Glutamatergic neuron (in vitro differentiated cells): ENCODE measurements at places on chromosomes 13 and 19.

- no peak overlapping the region for H3K4me3 ChIP-seq
- H3K4me1 ChIP-seq = peaks cover 3% of the 10 kb centered on the region
- no peaks in the 10 kb centered on the region for H3K27me3 ChIP-seq
- no peak overlapping the region for H3K27ac ChIP-seq
- DNase-seq = no peak
- peaks cover 4% of the 10 kb centered on the region for H3K36me3 ChIP-seq
Measured at GRCh38 chr13:61727767-61728166, 312.1 kb upstream of the PCDH20 start.

- H3K4me1 ChIP-seq = no peaks in the 10 kb centered on the region
- peaks cover 5% of the 10 kb centered on the region for H3K36me3 ChIP-seq
- peaks cover 11% of the 10 kb centered on the region for H3K27me3 ChIP-seq
- H3K27ac ChIP-seq = peak overlapping the region; percentile 26
Measured at GRCh38 chr19:50836543-50837195, 3.3 kb upstream of the KLK15 start.

DNA sequence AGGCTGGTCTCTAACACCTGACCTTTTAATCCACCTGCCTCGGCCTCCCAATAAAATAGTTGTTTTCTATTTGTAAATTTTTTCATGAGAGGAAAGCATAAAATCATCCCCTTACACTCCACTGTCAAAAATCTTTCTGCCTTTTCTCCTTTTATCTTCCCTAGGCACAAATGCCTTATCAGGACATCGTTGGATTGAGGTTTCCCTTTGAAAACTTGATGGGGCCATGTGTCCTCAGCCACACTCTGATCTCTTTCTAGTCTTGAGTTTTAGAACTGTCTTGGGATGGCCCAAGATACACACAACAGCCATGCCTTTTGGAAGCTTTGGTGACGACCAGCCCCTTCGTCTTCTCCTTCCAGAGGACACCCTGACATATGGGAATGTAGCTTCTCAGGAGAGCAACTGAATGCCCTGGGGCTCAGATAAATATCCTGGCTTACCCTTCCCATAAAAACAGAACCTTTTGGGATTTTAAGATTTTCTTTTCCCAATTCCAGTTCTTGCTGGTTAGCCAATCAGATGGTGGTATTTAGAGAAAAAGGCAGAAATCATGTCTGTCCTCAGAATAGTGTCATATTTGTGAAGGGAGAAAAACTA is 112.4 kb downstream of the ZNF429 start:
- H3K27ac ChIP-seq = no peak overlapping the region
- peaks cover 2% of the 10 kb centered on the region for H3K27me3 ChIP-seq
- no peaks in the 10 kb centered on the region for H3K4me1 ChIP-seq

- peaks cover 2% of the 10 kb centered on the region for H3K4me1 ChIP-seq
- H3K36me3 ChIP-seq = peaks cover 5% of the 10 kb centered on the region
- DNase-seq = no peak
- no peak overlapping the region for H3K4me3 ChIP-seq
Measured at GRCh38 chr13:99383946-99384345, 76.7 kb upstream of the GPR183 start.

DNA sequence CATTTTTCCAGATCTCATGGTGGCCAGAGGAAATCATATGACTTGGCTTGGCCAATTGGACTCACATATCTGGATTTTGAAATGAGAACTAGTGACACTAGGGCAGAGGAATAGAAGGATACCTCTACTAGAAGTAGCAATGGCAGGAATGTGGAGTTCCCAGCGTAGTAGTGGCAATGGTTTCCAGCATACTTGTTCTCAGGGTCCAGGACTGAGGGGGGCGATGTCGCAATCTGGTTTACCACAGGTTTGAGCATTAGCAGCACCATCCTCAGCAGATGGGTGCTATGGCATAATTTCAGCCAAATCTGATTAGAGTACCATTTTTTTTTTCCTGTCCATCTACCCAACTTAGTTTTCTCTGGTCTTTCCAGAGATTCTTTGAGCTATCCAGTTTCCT is 8.1 kb upstream of the SLITRK1 start:
- H3K27me3 ChIP-seq = no peaks in the 10 kb centered on the region
- no peak overlapping the region for H3K27ac ChIP-seq
- DNase-seq = no peak
- H3K4me3 ChIP-seq = no peak overlapping the region
- no peaks in the 10 kb centered on the region for H3K36me3 ChIP-seq

DNA sequence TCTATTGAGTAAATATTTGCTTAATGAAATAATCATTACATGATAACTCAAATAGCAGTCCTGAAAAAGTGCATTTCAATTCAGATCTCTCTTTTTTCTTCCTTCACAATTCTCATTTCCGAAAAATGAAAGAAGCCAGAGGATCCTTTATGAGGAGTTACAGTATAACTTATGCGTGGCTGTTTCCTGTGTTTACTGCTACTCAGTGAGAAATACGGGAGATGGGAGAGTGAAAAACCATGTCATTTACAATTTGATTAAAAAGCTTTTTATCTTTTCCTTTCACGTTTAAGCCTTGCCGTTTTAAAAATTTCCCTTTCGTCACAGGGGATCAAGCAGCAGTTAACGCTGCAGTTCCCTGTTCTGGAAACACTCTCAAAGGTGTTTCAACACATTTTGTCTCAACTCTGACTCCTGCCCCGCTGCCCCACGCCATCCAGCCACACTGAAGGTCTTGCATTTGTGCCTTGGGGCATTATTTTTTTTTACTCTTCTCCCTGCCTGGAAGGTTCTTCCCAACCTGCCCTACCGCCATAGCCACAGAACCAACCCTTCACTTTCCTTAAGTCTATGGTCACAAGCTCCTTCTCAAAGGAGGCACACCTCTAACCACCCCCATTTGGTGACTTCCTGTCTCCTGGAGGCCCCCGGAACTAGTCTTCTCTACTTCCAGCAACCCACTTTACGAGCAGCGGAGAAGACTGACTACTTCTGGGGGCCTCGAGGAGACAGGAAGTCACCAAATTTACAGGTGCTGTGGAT is 17.0 kb downstream of the KL start:
- H3K27me3 ChIP-seq = no peaks in the 10 kb centered on the region
- H3K4me3 ChIP-seq = no peak overlapping the region
- no peaks in the 10 kb centered on the region for H3K36me3 ChIP-seq
- H3K4me1 ChIP-seq = no peaks in the 10 kb centered on the region
- DNase-seq = no peak
